ENCODE measurements at places on chromosomes 3 and 15.

- peak; percentile 21 for DNase-seq
Observed at GRCh38 chr3:134650431-134651346, at the start of gene KY. Gene KY, minus strand, starts transcription at chr3:134651022. Its CDS starts 62 bp downstream, at chr3:134650960.

GRCh38 chr3:101026244-101026643 is 33.0 kb upstream of the ABI3BP start:
- no peak for DNase-seq

DNA sequence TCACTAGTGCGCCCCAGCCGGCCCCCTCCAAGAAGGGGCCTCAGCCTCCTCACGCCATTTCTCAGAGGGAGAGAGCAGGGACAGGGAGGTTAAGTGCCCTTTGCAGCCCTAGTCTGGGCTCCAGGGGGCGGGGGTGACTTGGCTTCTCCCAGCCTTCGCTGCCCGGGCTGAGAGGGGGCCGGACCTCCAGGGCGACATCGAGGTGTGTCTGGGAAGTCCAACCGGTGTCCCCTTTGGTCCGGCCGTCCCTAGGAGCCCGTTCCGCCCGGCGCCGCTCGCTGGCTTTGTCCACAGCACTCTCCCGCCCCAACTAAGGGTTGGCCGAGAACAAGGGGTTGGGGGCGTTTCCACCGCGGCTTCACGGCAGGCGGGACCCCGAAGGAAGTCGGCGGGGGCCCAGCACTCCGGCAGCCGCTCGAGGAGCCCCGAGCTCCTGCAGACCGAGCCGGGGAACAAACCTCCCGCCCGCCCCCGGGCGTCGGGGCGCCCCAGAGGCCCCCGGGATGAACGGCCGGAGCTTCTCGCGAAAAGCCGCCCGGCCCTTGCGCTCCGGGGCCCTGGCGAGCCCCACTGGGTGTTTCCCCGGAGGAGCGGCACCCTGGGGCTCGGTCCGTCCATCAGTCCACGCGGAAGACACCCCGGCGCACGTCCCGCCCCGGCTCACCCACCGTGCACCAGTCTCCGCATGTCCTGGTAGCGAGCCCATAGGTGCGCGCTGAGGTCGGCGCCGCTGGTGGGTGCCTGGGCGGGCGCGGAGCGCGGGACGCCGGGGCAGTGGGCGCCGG is 627 bp downstream of the NT5DC2 start:
- no peak for DNase-seq

GRCh38 chr3:70832834-70833205 is 520.4 kb upstream of the MDFIC2 start:
- peak; percentile 50 for DNase-seq

DNA sequence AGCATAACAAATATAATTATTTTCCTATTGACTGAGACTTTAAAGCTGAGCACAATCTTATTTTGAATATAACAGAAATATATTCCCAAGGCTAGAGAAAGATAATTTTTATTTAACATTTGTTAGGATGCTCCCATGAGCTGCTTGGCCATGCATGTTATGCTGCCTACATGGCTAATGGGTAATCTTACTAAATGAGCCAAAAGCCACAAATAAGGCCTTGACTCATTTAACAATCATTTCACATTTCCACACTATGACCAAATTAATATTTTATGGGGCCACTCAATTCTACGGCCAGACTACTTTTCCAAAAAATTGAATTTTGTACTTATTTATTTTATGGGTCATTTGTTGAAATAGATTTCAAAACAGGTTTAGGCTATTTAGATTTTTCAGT is 141.7 kb downstream of the MEIS2 start:
- DNase-seq: peak; percentile 47

GRCh38 chr3:1513662-1514061 is 420.8 kb downstream of the CNTN6 start:
- no peak for DNase-seq
